ENCODE measurements at places on chromosomes 11 and 22. TPM values are rescaled to one million over a fixed set of nuclear protein-coding genes. Genes with fewer than 3 reads are reported as not detected.

Gene MPEG1
- total RNA-seq, result not detected

DNA sequence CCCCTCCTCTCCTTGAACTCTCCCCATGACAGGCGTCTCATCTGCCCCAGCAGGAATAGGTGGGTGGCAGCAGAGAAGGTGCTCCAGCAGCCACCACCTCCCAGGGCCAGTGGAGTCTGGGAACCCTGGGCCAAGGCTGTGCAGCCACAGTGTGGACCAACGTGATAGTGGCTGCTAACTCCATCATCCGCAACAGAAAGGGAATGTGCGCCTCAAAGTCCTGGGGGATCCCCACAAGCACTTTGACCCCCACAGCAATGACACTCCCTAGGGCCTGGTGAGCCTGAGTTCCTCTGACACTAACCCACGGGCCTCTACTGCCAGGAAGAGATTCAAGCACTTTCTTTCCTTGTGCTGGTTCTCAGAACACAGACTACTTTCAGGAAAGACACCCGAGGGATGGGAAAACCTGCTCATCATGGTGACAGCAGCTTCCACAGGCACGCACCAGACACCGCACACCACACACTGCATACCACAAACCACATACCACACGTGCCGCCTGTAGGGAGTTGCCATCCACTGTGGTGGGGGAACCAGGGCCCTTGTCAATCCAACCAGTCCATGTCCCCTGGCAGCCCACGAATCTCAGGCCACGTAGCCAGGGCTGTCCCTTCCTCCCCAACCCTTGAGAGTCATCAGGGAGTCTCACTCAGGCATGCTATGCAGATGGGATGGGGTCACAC lies 3.4 kb upstream of the SLC25A1 start:
- peaks cover 4% of the 10 kb centered on the region for H3K4me1 ChIP-seq
- H3K4me3 ChIP-seq, result no peak overlapping the region
- no peaks in the 10 kb centered on the region for H3K36me3 ChIP-seq
- DNase-seq, result no peak

DNA sequence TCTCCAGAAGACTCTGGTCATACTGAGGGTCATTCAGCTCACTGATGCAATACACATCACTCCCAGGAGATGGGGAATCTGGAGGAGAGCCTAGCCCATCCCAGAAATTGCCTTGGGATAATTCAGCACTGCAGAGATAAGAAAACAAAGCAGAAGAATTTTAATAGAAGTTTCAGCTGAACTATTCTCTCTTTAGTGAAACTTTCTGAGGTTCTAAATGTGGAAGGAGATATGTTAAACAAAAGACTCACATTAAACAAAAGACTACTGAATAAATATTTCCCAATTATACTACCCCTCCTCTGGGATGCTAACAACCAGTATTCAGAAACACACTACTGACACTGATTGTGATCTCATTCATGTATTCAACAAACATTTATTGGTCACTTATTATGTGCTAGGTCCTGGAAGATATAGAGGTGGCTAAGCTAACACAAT lies 47.8 kb downstream of the C2CD3 start:
- no peaks in the 10 kb centered on the region for H3K27me3 ChIP-seq
- H3K27ac ChIP-seq, result no peak overlapping the region
- H3K4me1 ChIP-seq, result no peaks in the 10 kb centered on the region
- H3K36me3 ChIP-seq, result peaks cover 3% of the 10 kb centered on the region
- H3K4me3 ChIP-seq, result no peak overlapping the region

GRCh38 chr11:206526-207207 lies 532 bp downstream of the BET1L start:
- H3K27me3 ChIP-seq, result no peaks in the 10 kb centered on the region
- H3K4me3 ChIP-seq, result peak overlapping the region; percentile 98
- no peak for DNase-seq
- no peak overlapping the region for H3K27ac ChIP-seq

Gene TSPAN32
- 0.19 TPM for total RNA-seq

- no peak for DNase-seq
- H3K4me3 ChIP-seq, result no peak overlapping the region
- H3K36me3 ChIP-seq, result no peaks in the 10 kb centered on the region
- H3K4me1 ChIP-seq, result peaks cover 5% of the 10 kb centered on the region
Observed at GRCh38 chr22:28381429-28382167, 298.0 kb downstream of the TTC28 start.

Gene ACRV1
- total RNA-seq, result 0.47 TPM

- H3K4me1 ChIP-seq, result no peaks in the 10 kb centered on the region
- H3K4me3 ChIP-seq, result no peak overlapping the region
- H3K27me3 ChIP-seq, result no peaks in the 10 kb centered on the region
- no peak for DNase-seq
Observed at GRCh38 chr11:74154620-74155281, 16.1 kb downstream of the C2CD3 start.

Data from neural progenitor cell (in vitro differentiated cells).